ENCODE measurements at places on chromosomes 11 and 22. TPM values are rescaled to one million over a fixed set of nuclear protein-coding genes. Genes with fewer than 3 reads are reported as not detected.
A peak's percentile ranks its signal among the peaks of the same experiment; 100 is the strongest.

DNA sequence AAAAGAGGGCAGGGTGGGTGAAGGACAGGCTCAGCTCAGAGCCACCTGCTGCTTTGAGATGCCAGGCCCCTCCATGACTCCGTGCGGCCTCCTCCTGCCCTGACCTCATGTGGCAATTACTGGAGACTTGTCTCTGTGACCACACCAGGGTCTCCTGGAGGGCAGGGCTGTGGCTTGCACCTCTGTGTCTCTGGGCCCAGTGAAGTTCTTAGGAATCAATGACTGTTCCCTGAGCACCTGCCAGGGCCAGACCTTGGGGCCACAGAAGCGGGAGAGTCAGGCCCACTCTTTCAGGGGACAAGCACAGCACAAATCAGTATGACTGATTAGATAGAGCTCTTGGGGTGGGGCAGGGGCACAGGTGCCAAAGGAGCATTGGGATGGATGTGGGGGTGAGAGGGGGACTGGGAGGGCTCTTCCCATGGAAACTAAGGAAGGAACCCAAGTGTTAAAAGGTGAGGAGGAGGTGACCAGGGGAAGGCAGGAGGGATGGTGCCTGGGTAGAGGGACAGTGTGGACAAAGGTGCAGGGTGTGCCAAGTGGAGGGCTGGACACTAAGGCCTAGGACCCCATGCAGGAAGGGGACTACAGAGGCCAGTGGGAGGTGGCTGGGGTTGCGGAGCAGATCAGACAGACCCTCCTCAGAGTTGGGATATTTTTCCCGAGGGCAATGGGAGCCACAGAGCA lies 77.3 kb upstream of the SHISAL1 start:
- peaks cover 6% of the 10 kb centered on the region for H3K4me1 ChIP-seq
- no peak for DNase-seq
- H3K36me3 ChIP-seq = no peaks in the 10 kb centered on the region
- no peak overlapping the region for H3K27ac ChIP-seq

DNA sequence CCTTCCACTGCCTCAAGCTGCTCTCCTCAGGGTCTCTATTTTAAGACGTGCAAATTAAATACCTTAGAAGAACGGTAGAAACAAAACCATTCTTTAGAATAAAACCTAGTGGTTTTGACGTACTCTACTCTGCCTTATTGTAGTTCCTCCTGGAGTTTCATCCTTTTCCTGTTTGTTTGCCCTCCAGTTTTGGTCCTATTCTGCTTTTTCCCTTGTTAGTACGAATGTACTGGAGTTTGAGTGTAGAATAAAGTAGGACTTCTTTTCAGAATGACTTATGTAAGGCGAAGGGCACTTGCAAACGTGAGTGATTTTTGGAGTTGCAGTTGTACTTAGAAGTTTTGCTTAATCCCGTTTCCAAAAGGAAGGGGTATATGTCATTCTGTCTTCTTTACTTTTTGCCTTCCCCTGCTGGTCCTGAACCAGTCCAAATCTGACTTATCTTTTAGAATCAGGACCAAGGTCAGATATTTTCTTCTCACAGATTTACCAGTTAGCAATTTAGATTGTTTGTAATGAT lies 1.4 kb downstream of the SIK2 start:
- DNase-seq = no peak
- H3K36me3 ChIP-seq = no peaks in the 10 kb centered on the region
- no peaks in the 10 kb centered on the region for H3K27me3 ChIP-seq
- H3K27ac ChIP-seq = peak overlapping the region; percentile 91
- H3K4me1 ChIP-seq = peaks cover 14% of the 10 kb centered on the region

DNA sequence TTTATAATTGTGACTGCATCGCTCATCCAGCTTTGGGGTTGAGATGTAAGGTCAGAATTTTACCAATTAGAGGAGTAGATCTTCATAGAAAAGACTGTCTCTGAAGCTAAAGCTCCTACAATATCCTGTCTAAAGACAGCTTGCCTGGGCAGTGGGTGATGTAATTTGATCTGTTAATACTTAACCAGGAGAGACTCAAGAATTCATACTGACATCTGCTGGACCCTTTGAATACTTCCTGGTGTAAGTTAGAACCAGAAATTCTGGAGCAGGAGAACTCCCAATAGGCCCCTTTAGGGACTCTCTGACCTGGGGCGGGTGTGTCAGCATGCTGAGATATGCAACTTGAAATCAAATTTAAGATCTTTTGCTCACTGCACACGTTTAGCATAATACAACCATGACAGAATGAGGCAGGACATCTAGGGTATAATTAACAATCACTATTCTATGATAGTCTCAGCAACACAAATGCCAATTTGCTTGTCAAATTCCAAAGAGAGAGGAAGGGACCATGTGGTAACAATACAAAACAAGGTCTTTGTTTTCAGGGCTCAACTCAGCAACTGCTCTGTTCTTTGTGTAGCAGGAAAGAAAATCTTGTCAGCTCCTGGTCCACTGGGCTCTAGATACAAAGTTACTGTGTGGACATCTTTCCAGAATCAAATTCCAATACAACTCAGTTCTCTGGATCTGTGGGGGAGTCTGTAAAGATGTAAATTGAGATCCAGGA lies 143.9 kb downstream of the INSC start:
- no peaks in the 10 kb centered on the region for H3K4me1 ChIP-seq
- H3K4me3 ChIP-seq = no peak overlapping the region
- no peaks in the 10 kb centered on the region for H3K36me3 ChIP-seq
- no peaks in the 10 kb centered on the region for H3K27me3 ChIP-seq
- DNase-seq = peak; percentile 82
- H3K27ac ChIP-seq = no peak overlapping the region

GRCh38 chr22:17120281-17120680 lies 879 bp downstream of the TMEM121B start:
- H3K27me3 ChIP-seq = peaks cover 63% of the 10 kb centered on the region
- H3K4me1 ChIP-seq = peaks cover 17% of the 10 kb centered on the region
- no peaks in the 10 kb centered on the region for H3K36me3 ChIP-seq
- DNase-seq = peak; percentile 88

Gene WNT11
- 1.8 TPM for total RNA-seq

Gene KRTAP5-8
- not detected for total RNA-seq

GRCh38 chr11:47485107-47485506 lies 36.2 kb upstream of the RAPSN start:
- no peak for DNase-seq
- H3K4me1 ChIP-seq = peaks cover 26% of the 10 kb centered on the region
- H3K4me3 ChIP-seq = no peak overlapping the region
- H3K36me3 ChIP-seq = peaks cover 74% of the 10 kb centered on the region

DNA sequence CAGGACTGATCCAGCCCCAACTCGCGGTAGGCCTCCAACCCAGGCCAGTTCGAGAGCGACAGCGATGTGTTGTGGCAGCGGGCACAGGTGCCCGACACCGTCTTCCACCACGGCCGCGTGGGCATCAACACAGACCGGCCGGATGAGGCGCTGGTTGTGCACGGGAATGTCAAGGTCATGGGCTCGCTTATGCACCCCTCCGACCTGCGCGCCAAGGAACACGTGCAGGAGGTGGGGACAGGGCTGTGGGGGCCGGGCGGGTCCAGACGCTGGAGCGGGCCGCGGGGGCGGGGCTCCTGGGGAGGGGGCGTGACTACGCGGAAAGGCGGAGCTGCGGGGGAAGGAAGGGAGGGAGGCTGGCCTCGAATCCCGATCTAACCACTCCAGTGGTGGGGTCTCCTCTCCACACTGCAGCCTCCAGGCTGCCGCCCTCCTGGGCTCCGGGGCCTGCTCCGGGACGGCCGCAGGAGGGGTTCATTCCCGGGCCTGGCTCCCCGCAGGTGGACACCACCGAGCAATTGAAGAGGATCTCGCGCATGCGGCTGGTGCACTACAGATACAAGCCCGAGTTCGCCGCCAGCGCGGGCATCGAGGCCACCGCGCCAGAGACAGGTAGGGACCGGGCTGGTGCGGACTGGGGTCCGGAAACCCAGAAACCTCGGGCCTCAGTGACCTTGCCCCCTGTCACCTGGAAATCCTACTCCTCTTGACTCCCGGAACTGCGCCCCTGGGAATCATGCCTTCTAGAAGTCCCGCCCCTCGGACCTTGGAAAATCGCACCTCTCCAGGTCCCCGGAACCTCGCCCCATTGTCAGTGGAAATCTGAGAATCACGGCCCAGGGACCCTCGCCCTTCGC lies 14.9 kb downstream of the TMEM258 start:
- peaks cover 41% of the 10 kb centered on the region for H3K4me1 ChIP-seq
- H3K27me3 ChIP-seq = no peaks in the 10 kb centered on the region
- peak overlapping the region; percentile 27 for H3K4me3 ChIP-seq
- peaks cover 68% of the 10 kb centered on the region for H3K36me3 ChIP-seq
- H3K27ac ChIP-seq = peak overlapping the region; percentile 51

Gene GTSE1
- total RNA-seq = 64.0 TPM

DNA sequence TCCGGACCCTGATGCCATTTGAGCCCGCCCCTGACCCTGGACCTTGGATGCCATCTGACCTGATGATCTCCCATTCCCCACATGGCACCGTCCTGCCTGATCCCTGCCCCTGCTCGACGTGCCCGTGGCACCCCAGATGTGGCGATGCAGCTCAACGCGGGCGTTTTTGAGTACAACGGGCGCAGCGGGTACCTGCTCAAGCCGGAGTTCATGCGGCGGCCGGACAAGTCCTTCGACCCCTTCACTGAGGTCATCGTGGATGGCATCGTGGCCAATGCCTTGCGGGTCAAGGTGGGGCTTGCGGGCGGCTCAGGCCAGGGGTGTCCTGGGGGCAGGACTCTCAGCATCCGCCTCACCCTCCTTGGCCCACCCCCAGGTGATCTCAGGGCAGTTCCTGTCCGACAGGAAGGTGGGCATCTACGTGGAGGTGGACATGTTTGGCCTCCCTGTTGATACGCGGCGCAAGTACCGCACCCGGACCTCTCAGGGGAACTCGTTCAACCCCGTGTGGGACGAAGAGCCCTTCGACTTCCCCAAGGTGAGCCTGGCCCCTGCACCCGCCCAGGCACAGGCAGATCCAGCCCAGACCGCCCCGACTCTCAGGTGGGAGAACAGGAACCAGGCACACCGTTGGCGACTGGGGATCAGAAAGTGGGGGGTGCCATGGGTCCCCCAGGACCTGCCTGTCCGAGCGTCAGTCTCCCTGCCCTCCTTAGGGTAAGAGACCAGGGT lies 11.1 kb downstream of the PLCB3 start:
- no peak overlapping the region for H3K4me3 ChIP-seq
- H3K36me3 ChIP-seq = peaks cover 59% of the 10 kb centered on the region
- no peaks in the 10 kb centered on the region for H3K4me1 ChIP-seq

- DNase-seq = no peak
- H3K4me1 ChIP-seq = peaks cover 29% of the 10 kb centered on the region
- no peak overlapping the region for H3K4me3 ChIP-seq
Measured at GRCh38 chr11:64758330-64759079, 1.3 kb downstream of the PYGM start.

- DNase-seq = peak; percentile 22
- no peak overlapping the region for H3K27ac ChIP-seq
- no peak overlapping the region for H3K4me3 ChIP-seq
Measured at GRCh38 chr22:39546889-39547586, 14.5 kb upstream of the RPS19BP1 start.

- H3K4me1 ChIP-seq = peaks cover 18% of the 10 kb centered on the region
- DNase-seq = no peak
- H3K27ac ChIP-seq = peak overlapping the region; percentile 3
- peaks cover 74% of the 10 kb centered on the region for H3K36me3 ChIP-seq
Measured at GRCh38 chr11:61345954-61346843, 13.2 kb downstream of the TKFC start.

Gene HTR3A
- total RNA-seq = not detected

- H3K4me3 ChIP-seq = no peak overlapping the region
- no peak for DNase-seq
- no peaks in the 10 kb centered on the region for H3K27me3 ChIP-seq
- no peaks in the 10 kb centered on the region for H3K36me3 ChIP-seq
- no peaks in the 10 kb centered on the region for H3K4me1 ChIP-seq
Measured at GRCh38 chr11:73463359-73463758, 87.2 kb downstream of the RELT start.

Data from stomach (tissue), 19 donors.